Nephron progenitor cell (in vitro differentiated cells): ENCODE measurements at places on chromosomes 7 and 10.

GRCh38 chr10:112732277-112732921 is 217.6 kb upstream of the TCF7L2 start:
- no peak for DNase-seq

- no peak for DNase-seq
Observed at GRCh38 chr7:714251-714671, 12.2 kb upstream of the DNAAF5 start.

GRCh38 chr10:128275388-128276177 is 149.4 kb upstream of the MKI67 start:
- no peak for DNase-seq

GRCh38 chr10:132653721-132654120 is 116.1 kb downstream of the INPP5A start:
- no peak for DNase-seq

GRCh38 chr10:36170943-36171501 is 528.9 kb upstream of the FZD8 start:
- DNase-seq = no peak
